ENCODE measurements at places on chromosomes 7 and 10. TPM values are rescaled to one million over a fixed set of nuclear protein-coding genes. Genes with fewer than 3 reads are reported as not detected.

Gene CALML5
- not detected for total RNA-seq

Gene VAX1
- not detected for total RNA-seq

Gene XRCC2
- 0.33 TPM for total RNA-seq

Gene TMEM196
- total RNA-seq, result not detected

Gene GSTO2
- total RNA-seq, result not detected

Gene ZNF425
- 0.94 TPM for total RNA-seq

Gene CLEC2L
- not detected for total RNA-seq

Gene INMT
- total RNA-seq, result 30.1 TPM

Gene SHTN1
- 36.7 TPM for total RNA-seq

Gene RNF133
- 0.88 TPM for total RNA-seq

Gene CYREN
- total RNA-seq, result 29.2 TPM

Gene ACTR3C
- 0.65 TPM for total RNA-seq

Data from subcutaneous adipose tissue (tissue), 4 donors.